NCI-H187 treated with DMSO at 0.1 percent for 48 hours (cell line): ENCODE measurements at places on chromosomes 6 and 20.

DNA sequence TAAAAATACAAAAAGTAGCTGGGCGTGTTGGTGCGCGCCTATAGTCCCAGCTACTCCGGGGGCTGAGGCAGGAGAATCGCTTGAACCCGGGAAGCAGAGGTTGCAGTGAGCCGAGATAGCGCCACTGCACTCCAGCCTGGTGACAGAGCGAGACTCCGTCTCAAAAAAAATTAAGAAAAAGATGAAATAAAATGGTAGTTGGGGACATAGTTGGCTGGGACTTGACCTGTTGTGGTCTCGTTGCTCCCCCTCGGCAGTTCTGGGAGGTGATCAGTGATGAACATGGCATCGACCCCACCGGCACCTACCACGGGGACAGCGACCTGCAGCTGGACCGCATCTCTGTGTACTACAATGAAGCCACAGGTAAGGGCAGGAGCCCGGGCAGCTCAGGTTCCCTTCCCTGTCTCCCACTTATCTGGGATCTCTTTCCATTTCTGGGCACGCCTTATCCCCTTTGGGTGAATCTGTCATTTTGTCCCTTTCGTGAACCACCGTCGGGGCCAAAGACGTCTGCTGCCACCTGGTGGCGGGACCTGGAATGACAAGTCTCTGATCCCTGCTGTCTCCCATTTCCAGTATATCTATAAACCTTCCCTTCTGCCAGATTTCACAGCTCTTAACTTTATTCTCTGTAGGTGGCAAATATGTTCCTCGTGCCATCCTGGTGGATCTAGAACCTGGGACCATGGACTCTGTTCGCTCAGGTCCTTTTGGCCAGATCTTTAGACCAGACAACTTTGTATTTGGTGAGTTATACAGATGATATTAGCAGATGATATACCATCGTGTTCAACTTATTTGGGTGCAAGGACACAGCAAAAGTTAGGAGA, 2.3 kb downstream of the TUBB start:
- DNase-seq: no peak

- no peak for DNase-seq
Observed at GRCh38 chr6:678520-678919, 14.4 kb downstream of the EXOC2 start.

DNA sequence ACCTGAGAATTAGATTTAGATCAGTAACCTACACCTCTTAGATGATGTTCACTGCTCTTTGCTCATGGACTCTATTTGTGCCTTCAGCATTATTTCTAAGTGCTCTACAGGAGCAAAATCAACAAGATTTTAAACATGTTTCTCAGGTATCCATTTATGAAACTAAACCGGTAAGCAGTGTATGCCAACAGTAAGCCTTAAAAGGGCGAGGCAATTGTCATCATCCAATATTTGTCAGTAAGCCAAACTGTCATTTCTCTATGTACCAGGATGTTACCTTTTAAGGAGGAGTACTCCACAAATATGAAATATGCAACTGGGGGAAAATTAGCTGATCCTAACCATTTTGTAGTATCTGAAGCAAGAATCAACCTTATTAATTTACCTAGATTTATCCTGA, 69.6 kb upstream of the ZNF184 start:
- DNase-seq: no peak

GRCh38 chr6:35484921-35485392, 11.9 kb downstream of the TEAD3 start:
- no peak for DNase-seq

GRCh38 chr6:16718356-16718755, 42.9 kb downstream of the ATXN1 start:
- no peak for DNase-seq

GRCh38 chr6:121435444-121436069, at the start of gene GJA1:
TSS of gene GJA1 (plus strand) at chr6:121435646. CDS start at chr6:121446848, 11,202 bp downstream.
- no peak for DNase-seq

GRCh38 chr6:83038246-83038645, 27.4 kb downstream of the UBE3D start:
- no peak for DNase-seq

GRCh38 chr20:47561180-47561579, 59.5 kb downstream of the NCOA3 start:
- DNase-seq: no peak

- no peak for DNase-seq
Observed at GRCh38 chr6:53020005-53020744, 25.1 kb upstream of the GSTA4 start.

DNA sequence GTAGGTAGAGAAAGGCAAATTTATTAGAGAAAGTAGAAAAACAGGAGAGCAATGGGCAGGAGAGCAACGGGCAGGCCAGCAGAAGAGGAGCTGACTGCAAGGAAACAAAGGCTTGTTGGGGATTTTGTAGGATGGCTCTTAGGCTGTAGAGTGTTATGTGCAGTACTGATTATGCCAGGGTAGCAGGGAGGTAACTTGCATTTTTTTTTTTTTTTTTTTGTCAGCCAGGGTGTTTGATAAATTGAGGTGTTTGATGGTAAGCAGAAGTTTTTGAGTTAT, 36.2 kb upstream of the IER3 start:
- DNase-seq: no peak

DNA sequence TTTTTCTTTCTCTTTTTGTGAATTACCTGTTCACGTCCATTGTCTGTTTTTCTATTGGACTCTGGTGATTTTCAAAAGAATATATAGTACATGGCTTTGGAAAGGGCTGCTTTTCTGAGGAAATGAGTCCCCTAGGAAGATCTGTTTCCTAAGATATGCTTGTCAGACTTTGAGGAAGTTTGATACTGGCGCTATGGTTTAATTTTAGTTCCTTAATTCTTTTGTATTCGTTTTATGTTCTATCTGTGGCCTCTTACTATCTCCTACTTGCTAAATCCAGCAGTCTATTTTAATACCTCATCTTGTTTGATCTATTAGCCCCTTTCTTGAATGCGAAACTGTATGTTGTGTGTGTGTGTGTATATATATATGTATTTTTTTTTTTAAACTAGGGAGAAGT, 101.9 kb downstream of the LIN28B start:
- no peak for DNase-seq

- DNase-seq: no peak
Observed at GRCh38 chr6:79073888-79074287, 4.2 kb downstream of the PHIP start.
